ENCODE measurements at places on chromosomes 11 and 22.

DNA sequence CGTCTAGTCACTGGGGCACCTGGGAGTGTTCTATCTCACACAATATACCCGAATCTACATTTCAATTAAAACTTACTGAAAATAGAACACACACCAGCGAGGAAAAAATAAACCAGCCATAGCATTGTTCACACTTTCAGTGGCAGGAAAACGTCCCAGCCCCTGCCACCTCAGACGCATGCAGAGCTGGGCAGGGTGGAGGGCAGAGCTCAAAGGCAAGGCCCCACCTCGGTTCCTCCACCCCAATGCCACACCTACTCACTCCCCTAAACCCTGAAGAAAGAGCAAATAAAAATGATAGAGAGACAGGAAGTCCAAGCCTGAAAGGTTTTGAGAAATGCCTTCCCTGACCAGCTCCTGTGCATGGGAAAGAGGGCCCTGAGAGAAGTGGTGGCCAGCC lies 14.8 kb downstream of the B3GNT6 start:
- no peak for DNase-seq

- no peak for DNase-seq
Observed at GRCh38 chr22:41557401-41558240, 3.2 kb upstream of the CSDC2 start.

GRCh38 chr11:69320756-69321741 lies 27.1 kb downstream of the MYEOV start:
- no peak for DNase-seq

GRCh38 chr11:68457216-68457897 lies 3.2 kb upstream of the PPP6R3 start:
- no peak for DNase-seq

DNA sequence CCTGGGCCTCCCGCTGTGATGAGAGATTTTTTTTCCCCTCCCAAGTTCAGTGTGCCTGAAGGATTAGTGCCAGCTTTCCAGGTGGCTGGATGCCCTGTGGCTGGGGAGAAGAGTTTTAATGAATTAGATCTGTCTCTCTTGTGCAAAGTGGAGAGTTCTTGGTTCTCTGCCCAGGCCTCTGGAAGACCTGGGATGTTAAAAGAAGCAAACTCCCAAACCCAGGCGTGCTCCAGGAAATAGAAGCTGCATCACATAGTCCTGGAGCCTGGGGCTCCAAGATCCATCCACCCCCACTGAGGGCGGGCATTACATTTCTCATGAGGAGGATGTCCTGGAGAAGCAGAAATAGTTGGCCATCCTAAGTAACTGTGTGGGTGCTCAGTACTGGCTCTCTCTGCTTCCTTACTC lies 30.6 kb downstream of the SDHAF2 start:
- DNase-seq: no peak

DNA sequence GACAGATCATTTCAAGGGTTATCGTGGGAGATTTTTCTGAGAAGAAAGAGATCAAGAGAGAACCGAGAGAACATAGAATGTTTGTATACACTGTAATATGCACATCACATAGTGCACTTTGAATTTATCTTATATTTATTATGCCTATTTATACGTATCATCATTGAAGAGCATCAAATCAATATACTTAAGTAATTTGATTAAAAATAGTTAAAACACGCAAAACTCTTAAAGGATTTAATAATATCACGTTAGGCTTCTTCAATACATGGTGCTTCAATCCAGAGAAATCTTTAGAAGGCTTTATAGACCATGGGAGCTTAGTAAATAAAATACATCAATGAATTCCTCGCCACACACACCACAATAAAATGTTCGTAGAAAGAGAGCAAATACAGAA lies 139.5 kb upstream of the C11orf58 start:
- no peak for DNase-seq

DNA sequence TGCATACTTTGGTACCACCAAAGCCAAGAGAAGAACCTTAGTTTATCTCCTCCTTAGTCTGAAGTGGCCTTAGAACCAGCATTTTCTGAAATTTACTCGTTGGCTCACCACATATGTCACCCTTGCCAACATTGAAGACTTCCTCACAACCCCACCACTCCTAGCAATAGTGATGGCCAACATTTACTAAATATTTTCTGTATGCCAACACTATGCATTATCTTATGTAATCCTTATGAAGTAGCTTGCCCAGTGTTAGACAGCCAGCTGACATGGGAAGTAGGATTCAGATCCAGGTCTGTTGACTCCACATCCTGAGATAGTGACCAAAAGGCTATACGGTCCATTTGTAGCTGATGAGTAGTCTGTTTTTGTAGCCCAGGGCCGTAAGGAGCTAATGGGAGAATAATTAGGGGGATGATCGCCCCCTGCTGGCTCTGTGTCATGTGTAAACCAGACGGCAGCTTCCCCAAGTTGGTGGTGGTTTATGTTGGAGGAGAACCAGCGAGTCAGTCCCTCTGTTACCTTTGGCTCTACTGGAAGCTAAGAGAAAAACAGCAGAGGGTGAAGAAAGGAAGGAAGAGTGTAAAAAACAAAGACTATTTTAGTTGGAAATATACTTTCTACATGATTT lies 120.5 kb upstream of the RASSF10 start:
- no peak for DNase-seq

- DNase-seq: no peak
Observed at GRCh38 chr11:8829556-8829955, 81.4 kb upstream of the AKIP1 start.

GRCh38 chr11:85779956-85780640 lies 30.8 kb downstream of the SYTL2 start:
- DNase-seq: no peak

- no peak for DNase-seq
Observed at GRCh38 chr11:132911186-132911585, 621.1 kb downstream of the OPCML start.

GRCh38 chr11:17475666-17476316 lies 854 bp downstream of the ABCC8 start:
- no peak for DNase-seq

Measured in vagina (tissue), 2 donors.